ENCODE measurements at places on chromosomes 3 and 15.
A peak's percentile ranks its signal among the peaks of the same experiment; 100 is the strongest.

- no peak for DNase-seq
Measured at GRCh38 chr3:72440491-72440890, 407.8 kb downstream of the SHQ1 start.

GRCh38 chr3:179651687-179652446 is 973 bp upstream of the USP13 start:
- DNase-seq, result no peak

- peak; percentile 31 for DNase-seq
Measured at GRCh38 chr3:23685541-23686258, 120.1 kb upstream of the UBE2E1 start.

GRCh38 chr3:108292905-108293328 is 3.4 kb upstream of the HHLA2 start:
- no peak for DNase-seq

DNA sequence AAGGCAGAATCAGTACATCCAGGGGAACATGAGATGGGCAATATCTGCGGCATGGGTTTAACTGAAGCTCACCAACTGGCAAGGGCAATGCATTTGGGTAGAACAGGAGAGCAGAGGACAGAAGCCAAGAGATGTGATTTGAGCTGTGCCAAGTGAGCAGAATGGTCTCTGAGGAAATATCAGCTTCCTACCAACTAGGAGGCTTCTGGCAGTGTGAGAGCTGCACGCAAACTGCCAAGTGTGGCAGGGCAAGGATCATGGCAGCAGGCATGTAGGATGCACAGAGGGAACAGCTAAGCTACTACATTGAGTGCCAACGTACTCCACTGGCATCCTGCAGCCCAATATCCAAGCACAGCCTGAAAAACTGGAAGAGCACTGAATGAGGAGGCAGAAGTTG is 1036.5 kb downstream of the TUSC7 start:
- no peak for DNase-seq

DNA sequence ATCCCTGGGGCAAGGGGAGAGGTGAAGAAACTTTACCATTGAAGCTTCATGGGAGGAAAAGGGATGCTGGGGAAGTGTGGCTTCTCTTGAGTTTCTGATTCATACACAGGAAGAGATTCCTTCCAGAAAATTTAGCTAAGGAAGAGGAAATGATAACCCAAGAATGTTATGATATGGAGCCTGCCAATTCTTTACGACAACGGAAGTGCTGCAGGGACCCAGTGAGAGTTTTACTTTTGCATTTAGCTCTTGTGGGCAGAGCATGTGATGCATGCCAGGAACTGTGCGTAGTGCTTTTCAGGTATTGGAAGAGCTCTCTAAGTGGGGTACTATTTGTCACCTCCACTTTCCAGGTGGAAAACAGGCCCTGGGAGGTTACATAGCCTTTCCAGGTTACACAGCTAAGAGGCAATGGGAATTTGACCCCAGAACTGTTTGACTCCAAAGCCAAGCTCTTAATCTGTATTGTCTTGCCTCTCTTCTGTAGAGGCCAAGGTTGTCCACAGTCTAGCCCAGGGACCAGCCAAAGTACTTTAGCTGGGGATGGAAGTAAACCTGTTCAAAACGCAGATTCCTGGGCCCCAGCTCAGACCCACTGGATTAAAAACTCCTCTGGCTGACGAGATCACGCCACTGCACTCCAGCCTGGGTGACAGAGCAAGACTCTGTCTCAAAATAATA is 23.0 kb downstream of the CMTM7 start:
- DNase-seq, result no peak

DNA sequence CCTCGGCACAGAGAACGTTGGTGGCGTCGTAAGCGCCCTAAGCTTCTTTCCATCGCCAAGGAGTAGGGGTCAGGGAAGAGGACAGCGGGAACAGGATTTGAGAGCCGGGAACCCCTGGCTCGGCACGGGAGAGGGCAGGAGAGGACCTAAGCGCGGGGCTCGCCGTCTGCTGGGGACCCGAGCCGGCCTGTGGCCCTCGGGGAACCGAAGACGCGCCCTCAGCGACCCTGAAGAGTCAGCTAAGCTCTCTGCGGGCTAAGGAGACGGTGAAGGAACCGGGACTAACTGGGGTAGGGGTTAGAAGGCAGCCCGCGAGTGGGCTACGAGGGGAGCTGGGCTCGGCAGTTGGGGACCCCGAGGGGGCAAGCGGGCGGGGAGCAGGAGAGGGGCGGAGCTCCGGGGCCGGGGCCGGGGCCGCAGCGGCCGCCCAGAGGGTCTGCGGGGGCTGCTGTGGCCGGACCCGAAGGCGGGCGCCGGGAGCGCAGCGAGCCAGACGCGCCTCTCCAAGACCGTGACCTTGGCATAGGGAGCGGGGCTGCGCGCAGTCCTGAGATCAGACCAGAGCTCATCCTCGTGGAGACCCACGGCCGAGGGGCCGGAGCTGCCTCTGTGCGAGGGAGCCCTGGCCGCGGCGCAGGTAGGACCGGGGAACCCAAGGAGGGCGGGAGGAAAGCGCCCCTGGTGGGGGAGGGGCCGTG is 574 bp downstream of the CASR start:
- peak; percentile 37 for DNase-seq

- DNase-seq, result peak; percentile 35
Measured at GRCh38 chr3:77348244-77348855, 308.5 kb downstream of the ROBO2 start.

GRCh38 chr15:87047203-87047965 is 967.7 kb downstream of the AGBL1 start:
- DNase-seq, result peak; percentile 61

GRCh38 chr15:40844696-40845030 is 815 bp downstream of the SPINT1 start:
- peak; percentile 62 for DNase-seq

DNA sequence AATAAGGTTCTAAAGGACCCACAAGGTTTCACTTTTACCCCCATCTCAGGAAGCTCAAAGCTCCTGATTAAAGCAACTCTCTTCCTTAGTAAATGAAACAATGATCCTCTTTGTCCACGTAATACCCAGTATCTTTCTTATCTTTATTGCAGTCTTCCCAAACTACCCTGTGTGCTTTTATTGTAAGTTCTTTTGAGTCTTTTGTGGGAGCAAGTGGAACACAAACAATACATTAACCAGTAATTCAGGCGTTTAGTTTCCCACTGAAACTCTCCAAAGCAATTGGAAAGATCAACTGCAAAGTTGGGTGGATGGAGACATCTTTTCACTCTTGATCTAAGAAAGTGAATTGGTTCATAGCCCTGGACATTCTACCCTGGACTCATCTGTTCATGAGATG is 240.0 kb downstream of the ZNF621 start:
- no peak for DNase-seq

DNA sequence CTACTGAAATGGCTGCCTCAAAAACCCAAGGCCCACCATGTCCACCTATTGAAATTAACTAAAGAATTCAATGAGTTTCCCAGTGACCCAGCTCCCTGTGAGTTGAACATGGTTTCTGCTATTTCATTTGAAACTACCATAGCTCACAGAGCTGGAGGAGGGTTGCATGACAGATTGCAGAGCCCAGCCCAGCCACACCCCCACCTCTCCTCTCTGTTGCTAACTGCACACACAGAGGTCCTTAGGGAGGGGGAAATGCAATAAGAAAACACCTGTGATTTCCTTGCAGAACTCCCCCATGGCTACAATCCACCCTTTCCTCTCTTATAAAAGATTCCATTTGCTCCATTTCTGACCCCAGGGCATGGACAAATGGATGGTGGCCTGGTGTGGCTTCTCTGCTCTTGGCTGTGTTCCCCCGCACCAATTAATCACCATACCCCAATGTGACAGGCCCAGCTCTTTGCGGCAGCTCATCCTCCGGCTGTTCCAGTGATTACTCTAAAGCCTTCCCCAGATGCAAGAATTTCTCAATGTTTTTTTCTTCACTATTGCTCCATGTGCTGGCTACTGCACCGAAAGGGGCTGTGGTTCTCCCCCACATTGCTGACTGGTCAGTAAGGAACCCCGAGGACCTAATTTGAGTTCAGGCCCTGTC is 208.4 kb upstream of the KBTBD8 start:
- DNase-seq, result peak; percentile 39

- DNase-seq, result no peak
Measured at GRCh38 chr15:36671017-36671416, 91.6 kb downstream of the CDIN1 start.

- DNase-seq, result peak; percentile 58
Measured at GRCh38 chr15:57751177-57751800, 44.8 kb downstream of the POLR2M start.

DNA sequence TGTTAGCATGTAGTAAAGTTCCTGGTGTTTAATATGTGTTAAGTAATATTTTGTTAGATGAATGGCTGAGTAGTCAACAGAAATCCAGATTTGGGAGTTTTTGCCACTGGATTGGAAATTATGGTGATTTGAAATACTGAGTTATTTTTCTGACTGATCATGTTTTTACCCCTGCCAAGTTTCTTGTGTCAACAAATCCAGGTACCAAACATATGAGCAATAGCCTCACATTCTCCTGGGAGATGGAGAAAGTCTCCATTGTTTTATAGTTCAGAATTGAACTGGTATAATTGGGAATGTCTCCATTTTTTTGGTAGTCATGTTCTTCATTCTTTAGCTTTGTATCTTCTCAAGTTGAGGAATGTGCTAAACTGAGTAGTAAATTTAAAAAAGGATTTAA is 767.2 kb upstream of the LMCD1 start:
- no peak for DNase-seq

DNA sequence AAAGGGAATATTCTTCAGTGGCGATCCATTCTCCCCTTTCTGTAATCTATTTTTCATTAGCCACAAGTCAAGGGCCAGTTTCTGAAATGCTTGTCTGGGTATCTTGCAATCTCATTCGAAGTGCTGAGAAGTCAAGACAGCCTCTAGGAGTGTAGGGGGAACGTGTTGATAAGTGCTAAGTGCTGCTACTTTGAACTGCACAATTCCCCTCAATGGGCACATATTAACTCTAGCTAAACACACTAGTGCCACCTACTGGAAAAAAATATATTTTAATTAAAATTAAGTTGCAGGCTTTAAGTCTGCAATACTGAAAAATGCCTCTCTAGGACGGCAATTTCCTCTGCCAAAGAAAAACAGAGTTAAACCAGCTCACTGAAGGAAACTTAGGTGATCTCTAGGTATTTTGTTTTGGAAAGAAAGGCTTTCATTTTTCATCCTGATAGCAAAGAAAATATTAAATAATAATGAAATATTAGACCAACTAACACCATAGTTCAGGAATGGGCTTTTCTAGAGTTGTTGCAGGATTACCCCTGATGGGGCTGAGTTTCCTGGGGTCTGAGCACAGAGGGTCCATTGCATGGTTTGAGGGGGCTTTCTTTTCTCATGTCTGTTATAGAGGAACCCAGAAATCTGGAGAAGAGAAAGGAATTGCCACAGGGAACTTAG is 181.9 kb upstream of the KBTBD8 start:
- DNase-seq, result peak; percentile 79

- DNase-seq, result no peak
Measured at GRCh38 chr3:129608087-129608935, 1.8 kb upstream of the PLXND1 start.

- no peak for DNase-seq
Measured at GRCh38 chr15:48317221-48317620, 14.0 kb upstream of the DUT start.

GRCh38 chr15:69390575-69390974 is 23.6 kb upstream of the KIF23 start:
- DNase-seq, result no peak

- DNase-seq, result no peak
Measured at GRCh38 chr15:80849308-80849707, 70.1 kb downstream of the CEMIP start.

DNA sequence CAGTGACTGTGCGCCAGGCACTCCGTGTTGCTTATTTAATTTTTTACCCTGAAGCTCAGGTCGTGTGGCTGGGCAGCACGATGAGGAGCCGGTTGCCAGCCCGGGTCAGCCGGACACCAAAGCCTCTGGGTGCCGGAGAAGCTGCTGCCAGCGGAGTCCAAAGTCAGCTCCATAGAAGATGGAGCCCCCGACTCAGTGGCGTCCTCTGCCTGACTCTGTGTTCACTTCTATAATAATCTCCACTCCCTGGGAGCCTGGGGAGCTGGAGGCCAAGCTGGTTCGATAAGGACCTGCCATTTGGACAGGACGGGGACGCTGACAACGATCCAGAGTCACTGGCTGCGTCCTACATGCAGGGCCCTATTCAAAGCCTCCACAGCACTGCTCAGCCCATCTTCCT is 78.6 kb downstream of the VGLL4 start:
- no peak for DNase-seq

DNA sequence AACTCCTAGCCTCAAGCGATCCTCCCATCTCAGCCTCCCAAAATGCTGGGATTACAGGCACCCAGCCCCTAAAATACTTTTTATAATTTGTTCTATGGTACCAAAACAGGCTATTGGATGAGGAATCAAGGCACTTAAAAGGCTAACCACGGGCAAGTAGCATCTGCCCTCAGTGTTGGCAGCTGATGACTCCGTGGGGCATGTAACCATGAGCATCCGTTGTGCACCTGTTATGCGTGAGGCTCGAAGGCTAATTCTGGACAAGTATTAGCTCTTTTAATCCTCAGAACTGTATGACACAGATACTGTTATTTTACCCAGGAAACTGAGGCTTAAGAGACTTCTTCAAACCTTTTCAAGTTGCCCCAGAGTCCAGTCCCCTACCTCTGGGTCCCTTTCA is 10.2 kb downstream of the WDR73 start:
- DNase-seq, result no peak

DNA sequence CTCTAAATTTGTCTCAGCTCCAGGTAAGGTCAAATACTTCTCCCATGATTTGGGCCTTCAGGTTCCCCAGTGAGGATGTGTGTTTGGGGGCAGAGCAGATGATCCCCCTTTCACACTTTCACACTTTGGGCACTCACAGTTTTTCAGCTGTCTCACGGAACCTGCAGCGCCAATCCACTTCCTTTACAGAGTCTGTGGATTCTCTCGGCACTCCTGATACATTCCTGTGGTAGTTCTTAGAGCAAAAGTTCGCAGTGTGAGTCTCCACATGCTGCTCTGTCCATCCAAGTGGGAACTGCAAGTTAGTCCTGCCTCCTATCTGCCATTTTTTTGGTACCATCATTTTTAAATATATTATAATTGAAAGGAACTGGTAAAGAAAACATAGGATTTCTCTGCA is 20.2 kb upstream of the CPOX start:
- DNase-seq, result no peak

- DNase-seq, result no peak
Measured at GRCh38 chr3:45895686-45896468, 9.5 kb downstream of the CCR9 start.

- DNase-seq, result no peak
Measured at GRCh38 chr15:52251144-52251860, 44.3 kb downstream of the MYO5C start.

- DNase-seq, result no peak
Measured at GRCh38 chr3:167780214-167780883, 44.8 kb downstream of the SERPINI1 start.

GRCh38 chr3:27507515-27508266 is 23.5 kb upstream of the SLC4A7 start:
- no peak for DNase-seq

DNA sequence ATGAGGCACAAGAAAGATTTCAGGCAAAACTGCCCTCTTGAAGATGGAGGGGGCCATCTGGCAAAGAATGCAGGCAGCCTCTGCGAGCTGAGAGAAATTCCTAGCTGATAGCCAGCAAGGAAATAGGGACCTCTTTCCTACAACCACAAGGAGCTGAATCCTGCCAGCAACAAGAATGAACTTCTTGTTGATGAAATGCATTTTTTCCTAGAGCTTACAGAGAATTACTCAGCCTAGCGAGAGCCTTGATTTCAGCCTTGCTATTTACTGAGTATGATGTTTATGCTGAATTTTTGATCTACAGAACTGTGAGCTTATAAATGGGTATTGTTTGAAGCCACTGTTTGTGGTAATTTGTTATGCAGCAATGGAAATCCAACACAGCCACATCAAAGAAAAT is 148.5 kb upstream of the NAALADL2 start:
- no peak for DNase-seq
